HS-5 (cell line): ENCODE measurements at places on chromosomes 4 and X.

GRCh38 chr4:965766-966134, 7.6 kb downstream of the DGKQ start:
- no peak for DNase-seq

DNA sequence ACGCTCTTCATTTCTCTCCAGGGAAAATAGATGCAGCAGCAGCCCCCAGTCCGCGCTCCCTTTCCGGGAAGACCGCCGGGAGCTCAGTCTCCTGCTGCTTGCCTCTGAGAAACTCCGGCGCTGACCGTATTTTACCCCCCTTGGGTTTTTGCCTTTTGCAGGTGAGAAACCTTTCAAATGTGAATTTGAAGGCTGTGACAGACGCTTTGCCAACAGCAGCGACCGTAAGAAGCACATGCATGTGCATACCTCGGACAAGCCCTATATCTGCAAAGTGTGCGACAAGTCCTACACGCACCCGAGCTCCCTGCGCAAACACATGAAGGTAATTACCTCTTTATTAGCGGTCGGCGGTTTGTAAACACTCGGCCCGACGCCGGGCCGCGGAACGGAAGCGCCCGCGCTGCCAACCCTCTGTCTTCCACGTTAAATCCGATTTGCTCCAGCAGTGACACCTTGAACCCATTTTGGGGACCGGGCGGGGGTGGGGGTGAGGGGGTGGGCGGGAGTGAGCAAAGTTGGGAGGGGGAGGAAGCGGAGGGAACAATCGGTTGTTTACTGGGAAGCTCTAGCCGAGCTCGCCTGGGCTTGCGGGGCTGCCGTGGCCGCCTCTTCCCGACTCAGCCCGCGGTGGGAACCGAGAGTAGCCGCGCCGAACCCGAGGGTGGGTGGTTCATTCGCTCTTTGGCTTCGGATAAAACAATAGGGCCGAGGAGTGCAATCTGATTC, 3.0 kb downstream of the ZIC3 start:
- DNase-seq = no peak

- peak; percentile 48 for DNase-seq
Measured at GRCh38 chr4:71338846-71339593, at the start of gene SLC4A4. SLC4A4 (plus strand) TSS chr4:71339020.

DNA sequence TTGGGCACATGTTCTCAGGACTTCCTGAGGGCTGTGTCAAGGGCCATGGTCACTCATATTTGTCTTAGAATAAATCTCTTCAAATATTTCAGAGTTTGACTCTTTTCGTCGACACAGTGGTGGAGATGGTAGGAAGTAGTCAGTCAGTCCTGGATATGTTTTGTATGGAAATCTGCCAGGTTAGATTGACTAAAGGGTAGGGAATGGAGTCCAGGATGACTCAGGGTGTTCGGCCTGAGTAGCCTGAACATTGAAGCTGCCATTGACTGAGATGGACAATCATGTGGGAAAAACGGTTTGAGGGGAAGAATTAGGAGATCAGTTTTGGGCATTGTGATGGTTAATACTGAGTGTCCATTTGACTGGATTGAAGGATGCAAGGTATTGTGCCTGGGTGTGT, 177.1 kb upstream of the CENPE start:
- peak; percentile 50 for DNase-seq

DNA sequence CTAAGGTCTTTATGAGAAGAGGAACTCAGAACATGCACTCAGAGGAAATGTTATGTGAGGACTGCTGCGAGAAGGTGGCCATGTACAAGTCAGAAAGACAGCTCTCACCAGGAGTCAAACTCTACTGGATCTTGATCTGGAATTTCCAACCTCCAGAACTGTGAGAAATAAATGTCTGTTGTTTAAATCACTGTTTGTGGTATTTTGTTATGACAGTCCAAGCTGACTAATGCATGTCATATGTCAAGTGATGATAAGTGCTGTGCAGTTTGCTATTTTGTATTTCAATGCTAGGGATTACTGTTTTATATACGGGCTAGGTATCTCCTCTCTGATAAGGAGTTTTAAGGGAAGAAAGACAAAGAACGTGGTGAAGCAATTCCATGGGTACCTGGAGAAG, 162.3 kb downstream of the CPEB2 start:
- DNase-seq = peak; percentile 19

DNA sequence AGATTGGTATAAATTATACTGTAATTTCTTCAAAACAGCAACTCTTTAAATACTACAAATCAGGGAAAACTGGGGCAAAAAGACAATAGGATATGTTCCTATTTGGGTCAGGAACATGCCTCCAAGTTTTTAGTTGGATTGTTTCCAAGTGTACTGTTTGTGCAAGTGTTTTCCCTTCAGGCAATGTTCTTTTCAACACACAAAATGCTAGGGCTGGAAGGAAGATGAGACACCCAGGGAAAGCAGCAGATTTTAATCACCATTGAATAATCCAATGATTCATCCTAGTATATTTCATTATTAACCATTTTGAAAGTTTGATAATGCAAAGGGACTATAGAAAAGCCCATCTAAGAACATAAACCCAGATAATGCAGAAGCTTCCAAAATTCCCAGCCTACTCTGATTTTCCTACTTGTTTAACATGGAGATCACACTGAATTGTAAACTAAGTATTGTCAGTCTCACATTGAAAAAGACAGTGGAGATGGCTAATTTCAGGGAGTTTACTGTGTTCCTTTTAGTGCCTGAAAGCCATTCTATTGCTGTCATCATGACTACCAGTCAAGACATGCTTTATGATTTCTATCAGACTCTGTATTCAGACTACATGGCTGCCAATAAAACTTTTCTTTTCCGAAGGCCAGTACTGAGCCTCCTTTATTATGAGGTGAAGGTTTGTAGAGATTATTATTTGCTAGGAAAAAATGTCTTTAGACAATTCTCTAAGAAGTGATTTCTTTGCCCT, 38.6 kb downstream of the COL4A6 start:
- no peak for DNase-seq

DNA sequence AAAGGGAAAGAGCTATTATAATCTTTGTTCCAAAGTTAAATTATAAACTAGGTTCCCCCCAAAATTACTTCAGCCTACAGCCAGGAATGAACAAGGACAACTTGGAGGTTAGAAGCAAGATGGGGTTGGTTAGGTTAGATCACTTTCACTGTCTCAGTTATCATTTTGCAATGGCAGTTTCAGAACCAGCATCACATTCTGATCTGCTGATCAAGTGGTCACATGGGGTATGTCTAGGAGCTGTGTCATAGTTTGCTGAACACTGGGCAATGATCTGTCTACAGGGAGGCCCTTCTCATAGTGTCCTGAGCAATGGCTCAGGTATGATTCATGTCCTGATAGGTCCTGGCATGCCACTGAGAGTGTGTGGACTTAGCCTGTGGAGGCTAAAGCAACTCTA, 41.6 kb upstream of the XIAP start:
- DNase-seq = peak; percentile 75

DNA sequence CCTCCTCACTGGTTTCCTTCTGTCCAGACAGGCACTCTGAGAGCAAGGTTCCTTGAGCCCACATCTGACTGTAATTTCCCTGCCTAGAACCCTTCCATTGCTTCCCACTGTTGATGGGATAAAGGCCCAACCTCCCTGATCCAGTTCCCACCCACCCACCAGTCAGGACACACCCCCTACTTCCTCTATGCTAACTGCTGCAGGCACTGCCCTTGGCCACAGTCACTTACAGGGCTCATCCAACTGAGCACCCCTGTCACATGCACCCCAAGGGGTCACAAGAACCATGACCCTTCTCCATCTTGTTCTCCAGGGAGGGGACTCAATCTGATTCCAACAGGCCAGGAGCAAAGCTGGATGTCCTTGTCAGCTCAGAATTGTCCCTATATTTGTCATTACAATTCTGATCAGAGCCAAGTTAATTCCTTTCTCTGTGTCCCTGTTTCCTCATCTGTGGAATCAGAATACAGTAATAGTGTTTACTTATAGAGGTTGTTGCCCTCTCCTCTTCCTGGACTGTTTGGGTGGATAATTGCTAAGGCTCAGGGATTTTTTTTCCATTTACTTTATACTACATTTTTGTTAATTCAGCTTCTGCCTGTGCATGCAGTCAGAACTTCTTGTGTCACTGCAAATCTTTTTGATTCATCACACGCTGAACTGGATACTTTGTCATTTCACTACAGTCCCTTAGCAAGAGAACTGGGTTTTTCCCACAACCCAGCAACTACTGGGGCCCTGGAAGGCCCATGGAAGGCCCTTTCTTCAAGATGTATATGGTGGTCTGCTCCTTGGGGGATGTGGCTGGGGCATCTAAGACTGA, 105.6 kb upstream of the MAMLD1 start:
- DNase-seq = no peak

GRCh38 chr4:166284221-166284620, 411.2 kb downstream of the TLL1 start:
- DNase-seq = no peak

GRCh38 chr4:100962698-100963097, 384.6 kb downstream of the PPP3CA start:
- DNase-seq = no peak

DNA sequence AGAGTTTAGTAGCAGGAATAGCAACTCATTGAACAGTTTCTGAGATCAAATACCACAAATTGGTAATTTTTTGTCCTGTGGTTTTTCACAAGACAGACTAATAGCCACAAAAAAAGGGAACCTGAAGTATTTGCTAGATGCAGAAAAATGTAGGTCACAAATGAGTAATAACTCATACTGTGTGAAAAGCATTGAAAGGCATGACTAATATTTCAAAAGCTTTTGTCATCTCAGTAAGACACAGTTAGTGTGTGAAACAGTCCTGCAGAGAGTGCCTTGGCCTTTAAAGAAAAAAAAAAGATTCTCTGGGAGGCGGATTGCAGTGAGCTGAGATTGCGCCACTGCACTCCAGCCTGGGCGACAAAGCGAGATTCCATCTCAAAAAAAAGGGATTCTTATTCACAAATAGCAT, 31.4 kb upstream of the SLC25A31 start:
- DNase-seq = peak; percentile 53

GRCh38 chr4:126182786-126183185, 868.0 kb downstream of the FAT4 start:
- no peak for DNase-seq

DNA sequence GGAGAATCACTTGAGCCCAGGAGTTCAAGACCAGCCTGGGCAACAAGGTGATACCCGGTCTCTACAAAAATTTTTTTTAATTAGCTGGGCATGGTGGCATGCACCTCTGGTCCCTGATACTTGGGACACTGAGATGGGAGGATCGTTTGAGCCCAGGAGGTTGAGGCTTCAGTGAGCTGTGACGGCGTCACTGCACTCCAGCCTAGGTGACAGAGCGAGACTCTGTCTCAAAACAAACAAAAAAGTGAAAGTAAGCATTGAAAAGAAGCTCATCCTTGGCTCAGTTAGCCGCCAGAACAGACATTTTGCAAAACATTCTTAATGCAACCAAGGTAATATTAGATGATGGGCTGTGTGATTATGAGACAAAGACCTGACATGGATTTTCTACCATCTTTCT, 223.3 kb upstream of the VCX3A start:
- no peak for DNase-seq

DNA sequence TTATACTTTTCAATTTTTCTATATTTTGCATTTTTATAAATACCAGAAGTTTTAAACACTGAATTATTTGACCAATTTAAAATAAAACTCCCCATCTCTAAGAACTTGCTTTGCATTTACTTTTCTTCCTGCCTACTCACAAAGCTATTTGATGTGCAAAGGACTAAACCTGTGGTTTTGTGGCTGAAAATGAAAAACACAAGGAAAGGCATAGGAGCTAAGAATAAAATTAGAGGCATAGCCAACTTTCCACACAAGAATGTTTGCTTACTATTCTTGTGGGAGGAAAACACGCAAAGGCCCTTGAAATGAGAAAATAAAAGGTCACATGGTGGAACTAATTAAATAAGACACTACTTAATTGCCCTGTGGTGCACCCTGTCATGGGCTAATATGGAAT, 221.2 kb downstream of the KLHL13 start:
- DNase-seq = no peak

GRCh38 chr4:142095886-142096605, 459.7 kb downstream of the IL15 start:
- DNase-seq = peak; percentile 91

GRCh38 chr4:79502081-79502480, 94.1 kb upstream of the GK2 start:
- DNase-seq = no peak

- DNase-seq = no peak
Measured at GRCh38 chrX:111445485-111445884, 33.5 kb upstream of the DCX start.

GRCh38 chrX:112627206-112627605, 52.5 kb downstream of the LHFPL1 start:
- no peak for DNase-seq
